Activated CD8-positive, alpha-beta memory T cell treated with anti-CD3 and anti-CD28 coated beads, Interleukin-2, amount 50 U/mL, for 48 hours (primary cell): ENCODE measurements at places on chromosomes 16 and 17.
A peak's percentile ranks its signal among the peaks of the same experiment; 100 is the strongest.

GRCh38 chr17:74089869-74090464 is 113.5 kb upstream of the RPL38 start:
- DNase-seq = peak; percentile 87

DNA sequence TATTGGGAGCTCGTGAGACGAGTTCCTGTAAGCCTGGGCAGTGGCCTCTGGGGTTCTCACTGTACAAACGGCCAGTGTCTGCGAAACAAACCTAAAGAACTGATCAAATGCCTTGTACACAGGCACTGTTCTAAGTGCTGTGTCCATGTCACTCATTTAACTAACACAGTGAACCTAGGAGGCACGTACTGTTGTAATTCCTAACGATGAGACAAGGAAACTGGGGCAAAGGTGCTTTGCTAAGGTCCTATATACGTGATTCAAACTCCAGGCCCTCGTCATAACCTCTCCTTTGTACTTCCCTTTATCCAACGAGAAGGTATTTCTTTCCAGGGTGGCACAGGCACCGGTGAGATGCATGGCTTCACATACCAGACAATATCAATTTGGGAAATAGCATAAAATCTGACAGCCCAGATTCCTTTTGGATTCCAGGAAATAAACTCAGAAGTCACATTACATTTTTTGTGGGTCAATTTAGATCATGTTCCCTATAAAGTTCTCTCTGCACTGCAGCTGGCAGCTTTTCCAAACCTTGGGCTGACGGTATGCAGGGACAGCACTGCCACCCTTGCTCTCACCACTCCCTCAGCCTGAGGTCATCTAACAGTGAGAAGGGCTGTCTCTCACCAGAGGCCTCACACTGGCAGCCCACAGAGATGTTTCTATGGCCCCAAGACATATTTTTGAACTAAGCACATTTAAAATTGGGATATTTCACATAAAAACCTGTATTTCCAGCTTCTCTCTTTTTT is 18.3 kb downstream of the GLYR1 start:
- no peak for DNase-seq

DNA sequence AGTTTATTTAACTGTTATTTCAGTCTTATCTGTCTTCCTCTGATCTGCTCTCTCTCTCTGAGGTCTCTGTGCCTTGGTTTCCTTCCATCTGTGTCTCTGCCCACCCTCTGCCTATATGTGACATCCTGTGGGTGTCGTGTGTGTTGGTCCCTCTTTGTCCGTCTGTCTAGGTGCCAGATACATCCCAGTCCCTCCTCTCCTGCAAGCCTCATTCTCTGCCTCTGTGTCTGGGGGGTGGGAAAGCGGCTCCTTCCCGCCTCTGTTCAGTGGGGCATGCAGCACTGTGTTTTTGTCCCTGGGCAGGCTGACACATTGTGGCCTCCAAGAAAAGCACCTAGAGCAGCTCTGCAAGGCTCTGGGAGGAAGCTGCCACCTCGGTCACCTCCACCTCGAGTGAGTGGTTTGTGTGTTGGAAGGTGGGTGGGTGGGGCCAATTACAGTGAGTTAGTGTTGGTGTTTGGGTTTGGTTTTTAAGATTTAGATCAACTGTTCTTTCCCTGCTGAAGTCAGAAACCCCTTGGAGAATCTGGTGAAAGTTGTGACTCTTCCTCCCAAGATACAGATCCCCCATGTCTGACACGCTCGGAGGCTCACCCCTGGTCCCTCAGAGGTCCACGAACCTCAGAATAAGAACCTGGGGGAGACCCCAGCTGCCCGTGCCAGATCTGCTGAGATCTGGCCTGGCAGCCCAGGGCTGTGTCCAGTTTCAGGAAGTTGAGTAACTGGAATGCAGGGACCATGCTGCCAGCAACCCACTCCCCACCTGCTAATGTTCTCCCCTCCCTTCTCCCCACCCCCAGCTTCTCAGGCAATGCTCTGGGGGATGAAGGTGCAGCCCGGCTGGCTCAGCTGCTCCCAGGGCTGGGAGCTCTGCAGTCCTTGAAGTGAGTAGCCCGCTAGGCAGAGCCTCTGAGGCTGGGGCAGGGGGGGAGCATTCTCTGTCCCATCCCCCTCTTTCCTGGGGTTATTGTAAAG is 50.9 kb upstream of the CPNE2 start:
- DNase-seq = peak; percentile 88

DNA sequence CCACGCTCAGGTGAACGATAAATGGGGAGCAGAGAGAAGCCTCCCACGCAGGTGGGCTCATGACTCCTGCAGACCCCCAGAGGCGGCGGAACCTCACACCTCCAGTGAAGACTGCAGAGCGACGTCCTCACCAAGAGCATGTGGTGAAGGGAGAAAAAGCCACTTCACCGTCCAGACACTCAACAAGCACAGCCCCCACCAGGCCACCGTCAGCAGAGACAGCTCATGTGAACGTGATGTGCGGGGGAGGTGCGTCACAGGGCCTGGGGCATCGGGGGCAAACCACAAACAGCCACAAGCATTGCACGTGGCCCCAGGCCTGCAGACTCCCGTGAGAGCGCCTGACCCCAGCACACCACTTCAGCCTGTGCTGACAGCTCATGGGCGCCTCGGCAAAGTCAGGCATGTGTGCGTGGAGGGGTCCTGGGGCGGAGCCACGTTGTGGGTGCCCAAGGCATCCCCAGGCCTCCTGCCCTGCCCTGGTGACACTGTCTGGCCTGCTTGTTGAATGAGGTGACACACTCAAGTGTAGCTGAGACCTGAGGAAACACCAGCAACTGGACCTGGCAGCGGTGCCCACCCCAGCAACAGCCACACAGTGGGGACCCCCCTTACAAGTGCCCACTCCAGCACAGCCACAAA is 19.0 kb downstream of the LMF1 start:
- no peak for DNase-seq

GRCh38 chr16:59540621-59541020 is 806.5 kb upstream of the GOT2 start:
- DNase-seq = no peak

DNA sequence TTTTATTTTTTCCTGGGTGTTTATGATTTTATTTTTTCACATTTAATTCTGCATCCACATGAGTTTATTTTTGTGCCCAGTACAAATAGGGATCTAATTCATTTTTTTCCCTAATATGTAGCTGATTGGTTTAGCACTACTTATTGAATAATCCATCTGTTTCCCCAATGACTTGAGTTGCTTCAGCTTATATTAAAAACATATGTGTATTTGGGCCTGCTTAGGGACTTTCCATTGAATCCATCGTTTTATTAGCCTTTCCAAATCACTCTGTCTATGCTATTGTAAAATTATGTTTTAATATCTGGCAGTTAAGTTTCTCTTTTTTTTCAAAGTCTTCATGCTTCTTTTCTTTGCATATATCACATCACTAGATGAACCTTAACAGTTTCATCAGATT is 42.2 kb downstream of the WWP2 start:
- DNase-seq = no peak
